ENCODE measurements at places on chromosomes 1 and 21. TPM values are rescaled to one million over a fixed set of nuclear protein-coding genes. Genes with fewer than 3 reads are reported as not detected.

DNA sequence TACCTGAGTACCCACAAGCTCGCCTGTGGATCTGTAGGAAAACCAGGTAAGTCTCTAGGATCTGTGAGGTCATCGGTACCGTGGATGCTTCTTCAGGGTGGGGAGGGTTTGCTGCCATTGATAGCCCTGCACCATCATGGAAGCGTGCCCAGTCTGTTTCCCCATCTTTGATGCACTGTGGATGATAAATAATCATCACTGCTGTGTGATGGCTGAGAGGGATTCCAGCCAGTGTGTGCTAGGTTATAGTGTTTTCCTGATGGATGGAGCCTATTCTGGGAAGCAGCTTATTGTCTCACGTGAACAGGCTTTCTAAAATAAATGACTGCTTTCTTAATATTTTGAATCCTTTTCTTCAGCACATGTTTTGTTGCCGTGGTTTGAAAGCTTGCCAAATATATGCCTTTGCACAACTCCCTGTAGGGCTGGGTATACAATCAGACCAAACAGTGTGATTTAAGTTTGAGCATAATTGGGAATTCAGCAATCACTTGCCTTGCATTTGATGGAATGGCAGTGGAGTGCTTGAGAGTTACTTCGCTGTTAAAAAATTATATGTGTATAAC, 113.8 kb downstream of the CAMTA1 start:
- DNase-seq: no peak
- H3K27ac ChIP-seq: no peak overlapping the region
- H3K27me3 ChIP-seq: no peaks in the 10 kb centered on the region
- H3K36me3 ChIP-seq: no peaks in the 10 kb centered on the region

GRCh38 chr1:56309065-56309464, 270.3 kb downstream of the PLPP3 start:
- H3K27me3 ChIP-seq: no peaks in the 10 kb centered on the region
- H3K4me1 ChIP-seq: no peaks in the 10 kb centered on the region
- DNase-seq: no peak
- H3K36me3 ChIP-seq: no peaks in the 10 kb centered on the region
- no peak overlapping the region for H3K27ac ChIP-seq
- no peak overlapping the region for H3K4me3 ChIP-seq

DNA sequence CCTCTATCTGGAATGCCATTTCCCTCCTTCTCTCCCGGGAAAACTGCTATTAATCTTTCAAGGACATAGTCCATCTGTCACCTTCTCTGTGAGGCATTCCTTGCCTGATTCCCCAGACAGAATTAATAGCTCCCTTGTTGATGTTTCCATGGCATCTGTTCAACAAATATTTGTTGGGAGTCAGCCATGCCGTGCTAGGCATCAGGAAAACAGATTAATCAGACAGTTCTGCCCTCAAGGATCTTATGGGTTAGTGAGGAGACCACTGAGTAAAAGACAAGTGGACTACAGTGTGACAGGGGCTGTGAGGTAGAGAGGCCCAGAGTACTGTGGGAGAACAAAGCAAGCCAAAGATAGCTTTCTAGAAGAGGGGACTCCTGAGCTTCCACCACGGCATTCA, 11.4 kb upstream of the MAGOH start:
- DNase-seq: peak; percentile 71
- no peak overlapping the region for H3K4me3 ChIP-seq
- H3K27ac ChIP-seq: no peak overlapping the region
- H3K4me1 ChIP-seq: no peaks in the 10 kb centered on the region

DNA sequence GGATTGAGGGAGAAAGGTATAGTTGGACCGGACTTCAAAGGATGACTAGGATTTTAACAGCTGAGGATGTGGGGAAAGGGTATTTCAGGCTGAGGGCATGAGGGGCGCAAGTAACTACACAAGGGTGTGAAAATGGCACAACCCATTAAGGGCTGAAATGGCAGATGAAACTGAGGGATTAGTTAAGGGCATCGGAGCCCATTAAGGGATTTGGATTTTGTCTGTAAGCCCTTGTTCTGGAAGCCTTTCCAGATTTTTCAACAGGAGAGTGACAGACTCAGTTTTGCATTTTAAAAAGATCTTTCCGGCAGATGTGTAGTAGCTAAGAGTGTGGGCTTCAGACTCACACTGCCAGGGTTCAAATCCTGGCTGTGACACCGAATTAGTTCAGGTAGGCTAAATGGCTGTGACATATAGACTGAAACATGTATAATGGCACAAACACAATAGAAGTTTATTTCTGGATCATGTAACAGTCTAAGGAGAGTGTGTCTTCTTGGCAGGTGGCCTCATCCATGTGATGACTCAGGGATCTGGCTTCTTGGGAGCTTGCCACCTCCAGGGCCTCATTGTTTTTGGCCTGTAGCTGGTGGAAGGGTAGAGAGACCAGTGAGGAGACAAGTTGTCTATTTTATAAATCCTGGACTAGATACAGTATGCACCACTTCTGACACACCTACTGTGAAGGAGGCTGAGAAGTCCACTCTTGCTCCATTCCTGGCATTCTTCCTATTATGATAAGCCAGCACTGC, 49.6 kb downstream of the UBE2T start:
- no peak overlapping the region for H3K4me3 ChIP-seq
- no peaks in the 10 kb centered on the region for H3K27me3 ChIP-seq
- H3K4me1 ChIP-seq: no peaks in the 10 kb centered on the region
- H3K27ac ChIP-seq: no peak overlapping the region
- H3K36me3 ChIP-seq: no peaks in the 10 kb centered on the region

- no peak overlapping the region for H3K4me3 ChIP-seq
- DNase-seq: no peak
- H3K36me3 ChIP-seq: peaks cover 8% of the 10 kb centered on the region
- H3K27me3 ChIP-seq: no peaks in the 10 kb centered on the region
- H3K27ac ChIP-seq: no peak overlapping the region
Measured at GRCh38 chr1:162753998-162754585, 36.4 kb upstream of the HSD17B7 start.

DNA sequence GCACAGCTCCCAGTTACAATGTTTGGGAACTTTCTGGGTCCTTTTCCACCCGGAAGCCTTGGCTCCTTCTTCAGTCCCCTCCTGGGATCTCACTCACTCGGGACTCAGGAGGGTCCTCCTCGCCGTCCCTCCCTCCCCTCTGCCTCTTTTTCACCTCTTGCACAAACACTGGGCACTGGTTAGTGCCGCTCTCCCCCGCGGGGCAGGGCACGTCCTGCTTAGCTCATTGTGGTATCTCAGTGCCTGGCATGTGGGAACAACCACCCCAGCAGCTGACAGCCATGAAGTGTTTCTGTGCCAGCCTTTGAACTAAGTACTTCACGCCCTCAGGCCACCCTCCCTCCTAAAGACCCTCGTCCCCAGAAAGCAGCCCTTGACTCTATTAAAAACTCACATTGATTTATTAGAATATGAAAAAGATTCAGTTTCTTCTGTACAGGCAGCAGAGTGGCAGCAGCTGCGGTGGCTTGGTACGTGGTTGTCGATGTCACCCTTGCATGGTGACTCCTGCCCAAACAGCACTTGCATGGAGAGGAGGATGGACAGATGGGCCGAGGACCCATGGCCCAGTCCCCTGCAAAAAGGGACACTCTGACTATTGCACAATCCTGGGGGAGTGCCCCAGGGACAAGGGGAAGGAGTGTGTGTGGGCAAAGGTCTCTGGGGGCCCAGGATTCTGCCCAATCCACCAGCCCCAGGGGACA, 56.3 kb downstream of the SLC9A1 start:
- no peaks in the 10 kb centered on the region for H3K27me3 ChIP-seq
- no peak overlapping the region for H3K4me3 ChIP-seq
- no peak for DNase-seq
- peaks cover 23% of the 10 kb centered on the region for H3K4me1 ChIP-seq
- peak overlapping the region; percentile 37 for H3K27ac ChIP-seq
- peaks cover 47% of the 10 kb centered on the region for H3K36me3 ChIP-seq

- H3K27me3 ChIP-seq: no peaks in the 10 kb centered on the region
- H3K4me1 ChIP-seq: peaks cover 35% of the 10 kb centered on the region
- H3K4me3 ChIP-seq: peak within 1 kb of the TSS; percentile 95
Measured at GRCh38 chr1:154557939-154558719, at the start of gene UBE2Q1. TSS of gene UBE2Q1 (minus strand) at chr1:154558662. CDS start at chr1:154558553, 109 bp downstream.

DNA sequence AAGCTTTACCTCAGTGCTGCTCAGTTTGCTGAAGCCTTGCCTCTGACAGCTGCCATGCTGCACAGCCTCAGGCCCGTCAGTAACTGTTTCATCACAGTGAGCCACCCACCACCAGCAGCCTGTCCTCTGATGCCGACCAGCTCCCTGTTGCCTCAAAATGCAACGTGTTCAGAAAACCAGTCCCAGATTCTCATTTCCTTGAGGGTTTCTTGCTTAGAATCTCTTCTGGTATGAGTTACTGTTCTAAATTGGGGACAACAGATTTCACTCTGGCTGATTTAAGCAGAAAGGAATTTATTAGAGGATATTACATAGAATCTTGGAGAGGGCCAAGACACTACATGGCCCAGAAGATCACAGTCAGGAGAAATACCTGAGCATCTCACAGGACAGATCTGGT, 11.0 kb downstream of the UBL4B start:
- no peaks in the 10 kb centered on the region for H3K27me3 ChIP-seq
- H3K36me3 ChIP-seq: no peaks in the 10 kb centered on the region

RER1 gene
- 58.2 TPM for total RNA-seq

TNFRSF4 gene
- total RNA-seq: 0.55 TPM

ACBD6 gene
- total RNA-seq: 25.7 TPM

BSND gene
- not detected for total RNA-seq

TNFRSF1B gene
- 21.0 TPM for total RNA-seq

LMX1A gene
- total RNA-seq: not detected

UBE2U gene
- not detected for total RNA-seq
